ENCODE measurements at places on chromosomes 5 and 9.

- DNase-seq: no peak
Measured at GRCh38 chr5:74490814-74491213, 149.7 kb downstream of the ENC1 start.

GRCh38 chr5:135110785-135111596 is 77.0 kb upstream of the PITX1 start:
- no peak for DNase-seq

DNA sequence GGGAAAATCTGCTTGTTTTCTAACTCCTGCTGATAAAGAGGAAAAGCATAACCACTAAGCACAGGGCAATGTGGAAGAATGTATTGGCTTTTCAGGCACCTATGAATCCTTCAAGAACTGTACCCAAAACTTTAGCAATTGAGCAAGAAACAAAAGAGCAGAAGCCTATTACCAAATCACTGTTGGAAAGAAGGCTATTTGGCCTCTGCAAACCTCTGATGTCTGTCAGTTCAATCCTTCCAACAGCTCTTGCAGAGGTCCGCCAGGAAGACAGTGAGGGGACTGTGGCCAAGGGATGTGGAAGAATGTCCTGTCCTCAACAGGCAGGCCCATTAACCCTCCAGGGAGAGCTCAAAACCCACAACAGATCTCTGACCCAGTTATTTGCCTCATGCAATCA is 328.6 kb downstream of the ENC1 start:
- DNase-seq: no peak

DNA sequence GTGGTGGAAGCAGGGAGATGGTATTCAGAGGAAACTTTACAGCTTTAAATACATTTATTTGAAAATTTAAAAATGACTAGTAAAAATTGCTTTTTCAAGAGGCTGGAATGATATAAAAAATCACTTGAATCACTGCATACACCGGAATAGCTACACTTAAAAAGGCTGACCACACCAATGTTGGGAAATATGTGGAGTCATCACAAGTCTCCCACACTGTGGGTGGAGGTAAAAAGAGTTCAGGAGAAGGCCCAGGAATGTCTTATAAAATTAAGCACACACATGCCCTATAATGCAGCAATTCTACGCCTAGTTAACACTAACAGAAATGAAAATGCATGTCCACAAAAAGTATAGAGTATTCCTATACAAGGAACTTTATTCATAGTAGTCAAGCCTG is 198.1 kb downstream of the ROR2 start:
- DNase-seq: no peak

DNA sequence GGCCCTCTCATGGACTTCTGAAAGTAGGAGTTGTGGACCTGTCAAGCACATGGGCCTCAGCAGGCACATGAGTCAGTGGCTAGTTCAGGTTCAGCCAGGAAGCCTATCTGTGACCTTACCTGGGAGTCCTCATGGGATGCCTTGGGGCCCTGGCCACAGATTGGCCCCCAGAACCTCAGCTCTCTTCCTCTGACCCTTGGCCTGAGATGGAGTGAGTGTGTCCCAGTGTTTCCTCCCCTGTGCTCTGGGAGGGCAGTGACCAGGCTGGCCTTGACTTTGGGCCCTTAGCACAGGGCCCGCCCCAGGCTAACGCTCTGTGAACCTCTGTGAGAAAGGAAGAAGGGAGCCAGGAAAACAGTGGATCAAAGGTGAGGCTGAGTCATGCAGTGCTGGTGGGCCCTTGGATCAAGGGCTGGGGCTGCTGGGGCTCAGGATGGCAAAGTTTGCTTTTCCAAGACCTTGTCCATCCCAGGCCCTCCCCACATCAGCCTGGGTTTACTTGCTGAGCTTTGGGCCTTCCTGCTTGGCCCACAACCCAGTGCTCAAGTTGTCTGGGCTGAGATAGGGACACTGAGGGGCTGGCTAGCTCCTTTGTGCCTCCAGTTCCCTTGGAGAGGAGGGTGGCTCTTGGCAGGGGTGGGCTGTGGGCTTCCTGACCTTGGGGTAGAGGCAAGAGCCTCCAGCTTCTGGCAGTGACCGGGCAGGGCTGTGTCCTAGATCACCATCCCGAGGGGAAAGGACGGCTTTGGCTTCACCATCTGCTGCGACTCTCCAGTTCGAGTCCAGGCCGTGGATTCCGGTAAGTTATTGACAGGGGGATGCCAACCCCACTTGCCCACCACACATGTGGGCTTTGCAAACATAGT is 41.4 kb downstream of the RGS3 start:
- DNase-seq: no peak

GRCh38 chr9:130477564-130477963 is 32.8 kb downstream of the ASS1 start:
- no peak for DNase-seq

DNA sequence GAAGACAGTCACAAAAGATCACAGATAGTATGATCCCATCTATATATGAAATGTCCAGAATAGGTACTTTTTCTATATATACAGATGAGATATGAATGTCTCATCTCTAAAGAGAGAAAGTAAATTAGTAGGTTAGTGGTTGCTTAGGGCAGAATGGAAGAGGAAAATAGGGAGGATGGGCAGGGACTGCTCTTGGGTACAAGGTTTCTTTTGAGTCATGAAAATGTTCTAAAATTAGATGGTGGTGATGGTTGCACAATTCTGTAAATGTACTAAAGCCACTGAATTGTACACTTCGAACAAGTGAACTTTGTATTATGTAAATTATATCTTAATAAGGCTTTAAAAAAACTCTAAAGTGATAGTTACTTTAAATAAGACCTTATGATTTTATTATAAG is 59.6 kb upstream of the GRAMD2B start:
- no peak for DNase-seq

GRCh38 chr9:121666294-121666693 is 14.9 kb downstream of the DAB2IP start:
- no peak for DNase-seq

DNA sequence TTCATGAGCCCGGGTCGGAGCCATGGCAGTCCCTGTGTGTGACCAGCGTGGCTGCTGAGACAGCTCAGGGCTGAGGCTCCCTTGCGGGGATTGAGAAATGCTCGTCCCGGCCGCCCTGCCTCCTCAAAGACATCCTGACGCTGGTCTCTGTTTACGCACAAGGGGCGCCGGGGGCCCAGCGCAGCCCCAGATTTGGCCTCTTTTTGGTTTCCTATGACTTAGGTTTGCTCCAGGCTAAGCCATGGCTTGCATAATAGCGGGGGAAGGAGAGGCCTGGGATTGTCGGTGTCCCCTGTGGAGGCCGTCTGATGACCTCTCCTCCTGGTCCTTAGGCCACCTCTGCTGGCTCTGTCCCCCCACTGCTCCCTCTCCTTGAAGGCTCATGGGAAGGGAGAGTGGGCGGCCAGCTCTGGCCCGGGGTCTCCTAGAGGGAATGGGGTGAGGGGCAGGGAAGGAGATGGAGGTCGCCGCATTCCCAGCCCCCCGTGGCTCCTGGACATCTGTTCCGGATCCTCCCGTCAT is 3.5 kb downstream of the LAMC3 start:
- no peak for DNase-seq

DNA sequence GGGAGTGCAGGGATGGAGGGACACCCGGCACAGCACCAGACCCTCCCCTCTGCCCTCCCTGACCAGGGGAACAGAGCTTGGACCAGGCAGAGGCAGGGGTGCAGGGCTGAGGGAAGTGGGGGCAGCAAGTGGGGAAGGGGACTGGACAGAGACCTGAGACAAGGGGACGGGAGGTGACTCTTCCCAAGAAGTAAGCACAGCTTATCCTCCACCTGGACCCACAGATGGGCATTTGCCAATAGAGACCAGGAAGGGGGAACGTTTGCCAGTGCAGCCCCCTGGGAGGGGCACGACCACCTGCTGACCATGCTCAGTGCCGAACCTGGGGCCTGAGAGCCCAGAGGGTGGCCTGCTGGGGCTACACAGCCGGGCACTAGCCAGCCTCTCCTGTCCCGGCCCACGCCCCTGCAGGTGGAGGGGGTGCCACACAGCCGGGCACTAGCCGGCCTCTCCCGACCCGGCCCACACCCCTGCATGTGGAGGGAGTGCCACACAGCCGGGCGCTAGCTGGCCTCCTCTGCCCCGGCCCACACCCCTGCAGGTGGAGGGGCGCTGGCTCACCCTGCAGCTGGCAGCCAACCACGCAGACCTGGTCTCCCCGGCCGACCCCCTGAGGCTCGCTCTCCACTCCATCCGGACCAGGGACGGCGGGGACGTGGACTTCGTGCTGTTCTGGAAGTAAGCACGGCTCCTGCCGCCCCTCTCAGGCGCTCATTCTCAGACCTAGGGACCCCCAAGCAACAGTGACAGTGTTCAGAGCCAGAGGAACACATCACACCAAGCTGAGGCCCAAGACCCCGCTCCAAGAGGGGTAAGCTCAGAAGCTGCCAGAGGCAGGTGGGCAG is 24.3 kb downstream of the GLT6D1 start:
- DNase-seq: no peak

DNA sequence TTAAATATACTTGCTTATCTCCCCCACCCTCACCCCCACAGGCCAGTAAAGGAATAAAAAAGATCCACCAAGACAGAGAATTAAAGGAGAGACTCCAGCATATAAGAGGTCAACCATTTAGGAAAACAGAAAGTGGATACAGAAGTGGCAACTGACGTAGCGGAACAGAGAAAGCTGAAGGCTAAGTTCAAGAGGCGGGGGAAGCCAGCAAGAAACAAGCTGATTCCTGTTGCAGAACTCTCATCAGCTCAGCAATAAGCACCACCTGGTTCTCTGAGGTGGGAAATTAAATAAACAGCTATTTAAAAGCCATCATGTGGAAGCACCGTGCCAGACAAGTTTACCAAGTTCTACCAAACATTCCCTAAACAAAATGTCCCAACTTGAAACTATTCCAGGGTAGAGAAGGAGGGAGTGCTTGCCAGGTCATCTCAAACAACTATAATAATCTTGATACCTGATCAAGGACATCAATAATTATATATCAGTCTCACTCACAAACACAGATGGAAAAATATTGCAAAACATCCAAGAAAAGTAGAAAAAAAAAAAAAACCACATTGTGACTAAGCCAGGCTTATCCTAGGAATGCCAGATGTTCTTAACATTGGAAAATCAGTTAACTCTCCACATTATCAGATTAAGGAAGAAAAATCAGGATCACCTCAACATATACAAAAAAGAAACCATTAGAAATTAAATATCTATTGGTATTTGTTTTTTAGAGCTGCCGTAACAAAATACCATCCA is 7.3 kb upstream of the ARL15 start:
- no peak for DNase-seq

DNA sequence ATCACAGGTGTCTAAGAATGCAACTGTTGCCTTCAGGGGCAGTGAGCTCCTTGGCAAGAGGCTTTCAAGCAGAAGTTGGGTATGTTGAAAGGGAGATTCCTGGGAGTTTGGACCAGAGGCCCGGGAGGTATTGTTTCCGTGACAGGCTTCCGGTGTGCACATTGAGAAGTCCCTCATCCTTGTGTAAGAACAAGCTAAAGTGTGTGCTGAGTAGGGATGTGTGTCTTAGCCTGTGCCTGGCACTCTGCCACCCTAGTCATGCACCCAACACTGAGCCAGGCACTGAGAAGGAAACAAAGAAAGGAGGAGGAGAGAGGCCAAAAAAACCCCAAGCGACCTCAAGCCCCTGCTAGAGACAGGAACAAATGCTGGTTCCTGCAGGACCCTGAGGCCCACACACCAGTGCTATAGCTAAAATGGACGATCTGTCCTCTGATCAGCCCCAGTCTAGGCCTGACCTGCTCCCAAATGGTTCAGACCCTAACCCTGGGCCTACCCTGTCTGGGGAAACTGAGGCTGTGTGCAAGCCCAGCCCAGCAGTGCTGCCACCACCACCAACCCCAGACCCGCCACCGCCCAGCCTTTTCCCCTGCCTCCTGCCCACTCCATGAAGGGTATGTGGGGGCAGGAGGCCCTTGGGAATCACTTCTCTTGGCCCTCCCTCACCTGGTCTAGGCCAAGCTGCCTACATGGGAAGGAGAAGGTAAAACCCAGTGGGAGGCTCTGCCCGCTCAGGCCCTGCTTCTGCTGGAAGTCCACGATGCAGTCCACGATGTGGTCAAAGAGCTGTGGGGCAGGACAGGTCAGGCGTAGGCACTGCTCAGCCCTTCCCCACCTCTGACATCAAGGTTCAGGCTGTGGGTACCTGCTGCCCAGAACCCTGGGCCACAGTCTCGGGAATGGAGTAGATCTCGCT is 12.6 kb downstream of the HK3 start:
- no peak for DNase-seq

DNA sequence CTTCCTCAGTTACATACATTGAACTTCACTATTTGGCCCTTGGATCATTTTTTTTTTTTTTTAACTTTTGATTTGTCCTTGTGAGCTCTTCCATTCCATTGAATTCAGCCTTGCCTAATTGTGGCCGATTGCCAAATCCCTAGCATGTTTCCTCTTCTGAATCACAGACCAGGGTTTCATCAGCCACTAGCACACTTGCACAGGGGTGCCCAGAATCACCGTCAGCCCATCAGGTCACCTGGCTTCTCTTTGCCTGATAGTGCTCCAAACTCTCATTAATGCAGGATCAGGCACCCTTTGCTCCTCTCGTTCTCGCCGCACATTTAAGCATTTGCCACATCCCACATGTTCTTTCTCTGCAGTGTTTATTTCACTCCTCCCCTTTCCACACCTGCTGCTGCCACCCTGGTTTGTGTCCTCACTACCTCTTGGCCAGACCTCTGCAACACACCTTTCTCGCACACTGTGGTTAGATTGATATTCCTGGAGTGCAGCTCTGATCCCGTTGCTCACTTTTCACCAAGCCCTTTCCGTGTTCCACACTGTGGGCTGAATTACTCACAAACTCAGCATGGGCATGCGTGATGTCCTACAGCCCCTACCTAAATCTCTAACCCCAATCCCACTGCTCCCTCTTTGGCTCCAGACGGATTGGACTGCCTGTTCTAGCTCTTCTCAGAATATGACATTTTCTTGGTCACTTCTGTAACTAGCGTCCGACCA is 9.8 kb downstream of the PIK3R1 start:
- DNase-seq: no peak

- no peak for DNase-seq
Measured at GRCh38 chr9:136995772-136996311, 526 bp downstream of the CLIC3 start.

DNA sequence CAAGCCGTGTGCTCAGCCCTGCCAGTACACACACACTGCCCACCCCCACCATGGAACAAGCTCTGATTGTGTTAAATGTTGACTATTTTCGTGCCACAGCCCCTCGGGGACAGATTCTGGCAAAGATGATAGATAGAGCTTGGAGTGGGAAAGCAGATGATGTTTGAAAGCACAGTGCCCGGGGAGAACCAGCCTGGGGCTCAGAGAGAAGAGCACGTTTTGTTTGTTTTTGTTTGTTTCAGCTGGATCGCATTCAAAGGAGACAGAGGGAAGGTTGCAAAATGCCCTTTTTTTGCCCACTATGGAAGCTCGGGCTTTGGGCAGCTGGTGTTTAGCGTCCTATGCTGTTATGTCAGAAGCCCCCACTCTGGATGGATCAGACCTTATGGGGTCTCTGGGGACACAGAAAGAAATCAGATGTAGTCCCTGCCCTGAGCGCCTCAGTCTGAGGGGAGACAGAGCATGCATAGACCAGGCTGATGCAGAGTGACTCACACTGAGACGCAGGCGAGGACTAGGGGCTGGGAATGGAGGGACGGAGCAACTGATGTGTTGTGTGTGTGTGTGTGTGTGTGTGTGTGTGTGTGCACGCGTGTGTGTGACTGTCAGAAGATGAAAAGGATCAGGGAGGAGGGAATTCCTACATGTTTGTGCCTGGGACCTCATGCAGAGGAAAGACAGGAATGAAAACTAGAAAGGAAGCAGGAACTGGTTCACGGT is 229.7 kb downstream of the MELK start:
- no peak for DNase-seq

GRCh38 chr5:96834016-96834415 is 26.3 kb upstream of the ERAP1 start:
- DNase-seq: no peak

- DNase-seq: peak; percentile 1
Measured at GRCh38 chr5:86500947-86501346, 116.8 kb upstream of the COX7C start.
